ENCODE measurements at places on chromosomes 2 and 18.

- DNase-seq: peak; percentile 82
Measured at GRCh38 chr2:26849056-26849999, 1.4 kb downstream of the DPYSL5 start.

DNA sequence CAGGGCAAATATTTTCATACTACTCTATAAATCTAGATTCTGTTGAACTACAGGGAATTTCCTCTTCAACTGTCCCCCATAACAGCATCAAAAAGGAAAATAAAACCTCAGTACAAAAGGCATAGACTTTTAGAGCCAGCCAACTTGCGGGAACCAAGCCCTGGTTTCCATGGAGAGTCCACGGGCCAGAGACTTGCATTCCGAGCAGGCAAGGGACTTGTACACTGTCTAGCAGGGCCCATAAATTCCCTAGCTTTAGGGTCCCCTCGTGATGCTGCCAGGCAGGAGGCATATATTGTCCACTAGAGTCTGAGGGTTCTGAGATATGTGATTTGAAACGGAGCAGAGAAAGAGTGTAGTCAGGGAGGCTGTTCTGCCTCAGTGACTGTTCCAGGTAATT lies 153.1 kb upstream of the SLC14A2 start:
- DNase-seq: no peak

DNA sequence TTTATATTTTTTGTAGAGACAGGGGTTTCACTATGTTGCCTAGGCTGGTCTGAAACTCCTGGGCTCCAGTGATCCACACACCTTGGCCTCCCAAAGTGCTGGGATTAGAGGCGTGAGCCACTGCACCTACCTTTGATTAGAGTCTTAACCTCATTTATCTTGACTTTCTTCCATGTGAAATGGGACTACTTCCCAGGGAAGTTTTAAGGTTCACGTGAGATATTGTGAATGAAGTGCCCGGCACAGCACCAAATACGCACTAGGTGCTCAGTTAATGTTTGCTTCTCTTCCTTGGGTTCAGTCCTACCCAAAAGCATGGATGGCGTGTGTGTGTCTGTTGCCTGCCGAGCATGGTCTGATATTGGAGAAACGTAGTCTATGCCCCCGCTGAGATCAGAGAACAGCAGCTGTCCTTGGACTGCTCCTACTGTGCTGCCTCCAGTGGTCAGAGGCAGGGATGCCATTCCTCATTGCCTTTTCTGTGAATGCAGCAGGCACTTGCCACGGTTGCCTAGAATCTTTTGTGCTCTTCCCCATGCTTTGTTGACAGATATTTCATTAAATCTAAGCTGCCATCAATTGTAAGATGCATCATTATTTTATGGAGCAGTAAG lies 12.3 kb upstream of the TFCP2L1 start:
- DNase-seq: peak; percentile 66

DNA sequence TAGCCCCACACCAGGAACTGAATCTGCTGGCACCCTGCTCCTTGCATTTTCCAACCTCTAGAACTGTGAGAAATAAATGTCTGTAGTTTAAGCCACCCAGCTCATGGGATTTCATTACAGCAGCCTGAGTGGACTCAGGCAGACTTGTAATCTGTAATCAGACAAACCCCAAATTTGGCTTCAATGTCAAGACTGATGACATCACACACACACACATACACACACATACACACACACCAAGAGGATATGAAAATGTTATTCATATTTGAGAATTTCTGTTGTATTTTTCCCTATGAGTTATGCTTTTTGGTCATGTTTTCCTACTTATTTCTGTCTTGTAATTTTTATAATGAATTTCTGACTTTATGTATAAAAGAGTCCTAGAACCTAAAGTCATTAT lies 83.8 kb upstream of the GLI2 start:
- DNase-seq: no peak

GRCh38 chr18:48735080-48735676 lies 196.3 kb downstream of the CTIF start:
- no peak for DNase-seq

DNA sequence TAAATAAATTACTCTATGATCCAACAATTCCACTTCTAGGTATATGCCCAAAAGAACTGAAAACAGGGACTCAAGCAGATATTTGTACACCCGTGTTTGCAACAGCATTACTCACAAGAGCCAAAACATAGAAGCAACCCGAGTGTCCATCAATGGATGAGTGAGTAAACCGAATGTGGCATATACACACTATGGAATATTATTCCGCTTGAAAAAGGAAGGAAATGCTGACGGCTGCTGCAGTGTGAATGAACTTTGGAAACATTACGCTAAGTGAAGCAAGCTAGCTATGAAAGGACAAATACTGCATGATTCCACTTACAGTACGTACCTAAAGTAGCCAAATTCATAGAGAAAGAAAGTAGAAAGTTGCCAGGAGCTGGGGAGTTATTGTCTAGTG lies 32.2 kb downstream of the MREG start:
- DNase-seq: no peak

- no peak for DNase-seq
Measured at GRCh38 chr2:23425338-23425871, 40.4 kb downstream of the KLHL29 start.

GRCh38 chr2:48315896-48316194 lies 214.1 kb upstream of the STON1 start:
- peak; percentile 30 for DNase-seq

- DNase-seq: no peak
Measured at GRCh38 chr2:200174433-200175216, 131.9 kb upstream of the SPATS2L start.

GRCh38 chr2:12262681-12263436 lies 453.9 kb upstream of the TRIB2 start:
- DNase-seq: peak; percentile 67

GRCh38 chr2:21993002-21993401 lies 869.2 kb downstream of the TDRD15 start:
- no peak for DNase-seq

DNA sequence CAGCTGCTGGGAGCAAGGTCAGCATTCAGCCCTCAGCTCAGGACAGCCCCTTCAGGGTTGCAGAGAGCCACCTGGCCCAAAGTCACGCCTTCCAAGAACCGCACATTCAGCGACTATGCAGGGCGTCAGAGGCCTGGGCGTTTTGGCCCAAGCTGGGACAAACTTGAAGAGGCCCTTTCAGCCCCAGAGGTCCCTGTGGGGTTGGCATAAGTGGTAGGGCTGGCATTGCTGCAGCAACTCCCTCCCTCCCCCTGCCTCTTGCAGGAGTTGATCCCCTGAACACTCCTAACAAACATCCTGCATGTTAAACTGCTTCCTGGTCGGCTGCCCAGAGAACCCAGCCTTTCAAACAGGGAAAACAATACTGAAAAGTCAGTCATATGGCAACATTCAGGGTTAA lies 192.9 kb upstream of the SMAD2 start:
- DNase-seq: no peak

DNA sequence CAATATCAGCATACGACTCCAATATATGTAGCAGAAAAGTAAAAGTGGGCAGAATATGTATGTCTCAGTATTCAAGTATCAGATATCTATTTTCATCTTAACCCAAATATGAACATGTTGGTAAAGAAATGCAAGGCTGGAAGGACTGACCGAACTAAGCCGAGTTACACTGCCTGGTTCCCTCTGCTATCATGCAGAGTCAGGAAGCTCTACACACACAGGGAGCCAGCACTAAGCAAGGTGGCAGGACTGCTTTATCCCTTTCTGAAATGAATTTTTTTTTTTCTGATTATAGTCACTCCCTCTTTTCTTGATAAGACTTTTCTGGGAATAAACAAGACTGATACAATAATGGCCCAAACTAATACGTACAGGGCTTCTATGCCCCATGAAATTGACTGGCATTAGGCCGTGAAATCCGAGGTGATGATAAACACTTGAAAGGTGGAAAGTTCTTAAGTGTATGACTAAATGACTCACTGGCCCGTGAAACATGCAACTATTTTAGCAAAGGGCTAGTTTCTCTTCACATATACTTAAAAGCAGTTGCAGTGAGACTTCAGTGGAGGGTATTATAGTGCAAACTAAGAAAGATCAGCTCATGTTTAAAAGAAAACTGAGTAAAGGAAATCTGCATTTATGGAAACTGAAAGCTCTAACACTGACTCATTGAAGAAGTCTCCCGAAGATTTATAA lies 14.9 kb downstream of the DPP4 start:
- no peak for DNase-seq

DNA sequence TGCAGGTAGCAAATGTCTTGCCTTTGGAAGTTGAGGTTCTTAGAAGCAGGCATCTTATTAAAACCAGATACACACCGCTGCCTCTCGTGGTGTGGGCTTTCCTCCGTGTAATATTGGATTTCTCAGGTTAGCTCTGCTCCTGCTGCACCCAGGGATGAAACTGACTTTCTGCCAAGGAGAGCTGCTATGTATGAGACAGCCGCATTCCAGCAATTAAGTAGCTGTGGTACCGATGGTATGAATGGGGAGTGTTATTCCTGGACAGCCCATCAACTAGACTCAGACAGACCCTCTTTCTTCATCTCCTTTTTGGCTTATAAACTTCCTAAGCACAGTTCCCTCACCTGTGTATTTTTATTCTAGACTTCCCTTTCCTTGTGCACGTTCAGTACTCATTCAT lies 6.8 kb upstream of the EHD3 start:
- DNase-seq: no peak

GRCh38 chr2:11248-11941 lies 34.9 kb downstream of the FAM110C start:
- DNase-seq: peak; percentile 23

GRCh38 chr2:17540813-17541530 lies 476 bp downstream of the VSNL1 start:
- DNase-seq: no peak

- DNase-seq: no peak
Measured at GRCh38 chr2:19632403-19632991, 269.3 kb downstream of the TTC32 start.

DNA sequence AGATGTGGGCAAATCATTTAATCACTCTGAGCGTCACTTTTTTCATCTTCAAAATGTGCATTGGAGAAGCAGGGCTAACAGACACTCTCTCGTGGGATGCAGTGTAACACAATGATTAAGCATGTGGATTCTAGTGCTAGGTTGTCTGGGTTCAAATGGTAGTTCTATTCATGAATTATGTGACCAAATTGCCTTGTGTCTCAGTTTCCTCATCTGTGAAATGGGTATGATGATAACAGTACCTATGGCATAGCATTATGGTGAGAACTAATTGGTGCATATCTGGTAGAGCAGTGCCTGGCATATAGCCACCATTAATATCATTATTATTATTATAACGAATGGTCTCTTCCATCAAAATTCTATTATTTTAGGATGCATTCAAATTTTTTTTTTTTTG lies 142.4 kb upstream of the SIX3 start:
- no peak for DNase-seq

- DNase-seq: no peak
Measured at GRCh38 chr2:163200741-163201140, 362.2 kb upstream of the KCNH7 start.

- peak; percentile 2 for DNase-seq
Measured at GRCh38 chr2:210188755-210189154, 17.5 kb upstream of the KANSL1L start.

DNA sequence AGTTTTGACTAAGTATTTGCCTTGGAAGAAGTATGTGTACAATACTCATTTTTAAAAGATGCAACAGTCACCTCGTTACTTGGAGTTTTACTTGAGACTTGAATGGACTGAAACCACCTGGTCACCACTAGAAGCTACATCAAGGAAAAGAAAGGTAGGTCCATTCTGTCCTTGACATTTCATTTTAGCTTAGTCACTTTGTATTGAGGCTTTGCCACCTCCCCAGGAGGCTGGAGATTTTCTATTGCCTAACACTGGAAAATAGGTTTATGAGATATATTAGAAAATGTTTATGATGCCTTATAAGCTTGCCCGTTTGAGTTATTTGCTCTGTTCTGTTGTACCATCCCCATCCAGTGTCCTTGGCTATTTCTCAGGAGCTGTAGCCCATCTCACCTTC lies 107.9 kb upstream of the ETAA1 start:
- DNase-seq: no peak

DNA sequence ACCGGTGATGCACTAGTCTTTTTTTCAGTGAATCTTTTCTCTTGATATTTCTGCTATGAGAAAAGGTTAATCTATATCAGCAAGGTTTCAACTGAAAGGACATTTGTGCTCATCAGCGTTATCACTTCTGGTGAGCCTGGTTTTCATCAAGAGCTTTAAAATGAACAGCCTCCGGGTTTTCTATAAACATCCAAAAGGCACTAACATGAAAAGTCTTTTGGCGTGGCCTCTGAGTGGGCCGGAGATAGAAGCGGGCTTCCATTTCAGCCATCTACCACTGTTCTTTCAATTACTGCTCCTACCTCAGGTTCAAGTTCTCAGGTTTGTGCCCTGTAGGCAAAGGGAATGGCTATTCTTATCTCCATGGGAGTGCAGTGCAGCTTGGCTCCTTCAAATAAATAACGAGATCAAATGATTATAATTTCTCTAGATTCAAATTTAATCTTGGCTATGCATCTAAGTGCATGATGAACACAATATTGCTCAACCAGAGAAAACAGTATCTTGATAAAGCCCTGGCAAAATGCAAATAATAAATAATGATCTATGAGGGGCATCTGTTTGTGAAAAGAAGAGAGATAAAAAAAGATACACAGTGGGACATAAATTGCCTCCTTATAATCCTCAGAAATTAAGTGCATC lies 314.8 kb downstream of the CDH2 start:
- no peak for DNase-seq

DNA sequence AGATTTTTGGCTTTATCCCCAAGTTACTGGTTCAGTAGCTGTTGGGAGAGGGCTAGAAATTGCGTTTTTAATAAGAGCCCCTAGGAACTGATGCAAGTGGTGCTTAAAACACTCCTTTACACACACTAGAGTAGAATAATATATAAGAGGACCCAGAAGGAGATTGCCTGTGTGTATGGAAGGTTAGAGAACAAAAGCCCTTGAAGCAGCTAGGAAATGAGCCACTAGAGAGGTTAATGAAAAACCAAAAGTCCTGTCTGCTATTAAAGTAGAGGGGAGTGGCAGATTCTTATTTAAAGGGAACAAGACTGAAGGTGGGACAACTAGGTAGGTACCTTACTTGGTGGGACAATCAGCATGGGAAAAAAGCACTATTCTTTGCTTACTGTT lies 14.4 kb upstream of the SLC39A10 start:
- DNase-seq: no peak

- DNase-seq: no peak
Measured at GRCh38 chr2:236210536-236210935, 42.4 kb upstream of the GBX2 start.

GRCh38 chr2:66446941-66447340 lies 12.0 kb downstream of the MEIS1 start:
- DNase-seq: no peak

DNA sequence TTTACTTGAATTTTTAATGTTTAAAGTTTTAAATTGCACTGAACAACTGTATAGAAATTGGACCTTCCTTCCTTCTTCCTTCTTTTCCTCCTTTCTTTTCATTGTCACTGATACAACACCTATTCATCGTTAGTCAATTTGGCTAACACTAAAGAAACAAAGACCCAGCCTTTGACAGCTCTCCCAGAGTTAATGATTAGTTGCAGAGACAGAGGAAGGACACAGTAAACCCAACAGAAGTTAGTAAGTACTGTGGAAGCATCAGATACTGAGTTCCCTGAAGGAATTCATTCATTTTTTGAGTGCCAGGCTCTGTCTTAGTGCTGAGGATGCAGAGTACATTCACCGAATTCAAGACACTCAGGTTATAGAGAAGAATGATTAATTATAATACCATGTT lies 77.9 kb upstream of the RAB27B start:
- no peak for DNase-seq

- DNase-seq: no peak
Measured at GRCh38 chr2:149738767-149739166, 151.2 kb upstream of the MMADHC start.
